IMR-90 (cell line): ENCODE measurements at places on chromosomes 12 and 14.

- no peak for DNase-seq
These were observed 15.2 kb upstream of the DLK1 start for GRCh38 chr14:100711493-100711892.

DNA sequence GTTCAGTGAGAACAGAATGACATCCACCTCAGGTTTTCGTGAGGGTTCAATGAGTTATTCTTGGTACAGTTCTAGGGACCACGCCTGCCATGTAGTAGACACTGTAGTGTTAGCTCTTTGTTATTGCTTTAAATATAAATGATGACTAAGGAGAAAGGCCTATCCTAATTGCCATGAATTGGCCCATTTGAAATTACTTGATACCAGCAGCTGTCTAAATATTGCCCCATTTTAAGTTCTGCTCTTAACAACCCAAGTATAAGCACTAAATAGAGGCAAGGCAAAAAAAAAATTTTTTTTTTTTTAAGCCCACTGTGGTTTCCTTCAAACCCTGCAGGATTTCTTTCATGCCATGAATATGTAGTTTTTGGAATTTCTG lies 84.5 kb downstream of the BORCS5 start:
- DNase-seq, result no peak

- DNase-seq, result no peak
These were observed 63.5 kb upstream of the MYF6 start for GRCh38 chr12:80643961-80644360.

GRCh38 chr12:120858306-120859088 lies 45.7 kb downstream of the SPPL3 start:
- DNase-seq, result no peak

DNA sequence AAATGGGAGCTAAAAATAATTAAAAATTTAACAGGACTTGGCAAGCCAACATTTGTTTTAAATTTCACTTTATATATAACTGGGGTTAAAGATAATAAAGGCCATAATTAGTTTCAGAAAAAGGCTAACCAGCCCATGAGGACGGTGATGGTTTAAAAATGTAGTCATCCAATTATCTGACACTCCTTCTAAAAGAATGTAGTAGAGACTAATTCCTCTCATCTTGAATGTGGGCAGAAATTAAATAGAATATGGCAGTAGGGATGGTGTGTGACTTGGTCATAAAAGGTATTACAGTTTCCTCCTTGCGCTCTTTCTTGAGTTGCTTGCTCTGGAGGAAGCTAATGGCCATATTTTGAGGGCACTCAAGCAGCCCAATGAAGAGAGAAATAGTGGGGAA lies 49.1 kb upstream of the PTPRB start:
- no peak for DNase-seq
